Activated T-cell treated with anti-CD3 and anti-CD28 coated beads for 1 hour (primary cell): ENCODE measurements at places on chromosomes 12 and 14.

DNA sequence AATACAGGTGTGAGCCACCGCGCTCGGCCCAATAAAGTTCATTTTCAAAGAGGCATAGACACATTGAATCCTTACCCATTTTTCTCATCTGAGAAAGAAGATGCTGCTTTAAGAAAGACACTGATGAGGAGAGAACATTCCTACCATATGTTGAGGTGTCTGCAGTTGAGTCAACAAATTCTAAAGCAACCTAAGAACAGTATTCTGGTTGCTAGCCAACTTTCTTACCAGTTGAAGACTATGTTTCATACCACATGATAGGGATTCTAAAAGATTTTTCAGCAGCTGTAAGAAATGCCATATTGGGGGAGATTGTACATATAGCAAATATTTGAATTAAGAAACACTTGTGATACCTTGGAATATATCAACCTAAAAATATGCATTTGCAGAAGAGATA, 160.1 kb downstream of the SRGAP1 start:
- DNase-seq, result no peak

- DNase-seq, result no peak
Observed at GRCh38 chr14:102734436-102734835, 42.8 kb upstream of the TRAF3 start.

DNA sequence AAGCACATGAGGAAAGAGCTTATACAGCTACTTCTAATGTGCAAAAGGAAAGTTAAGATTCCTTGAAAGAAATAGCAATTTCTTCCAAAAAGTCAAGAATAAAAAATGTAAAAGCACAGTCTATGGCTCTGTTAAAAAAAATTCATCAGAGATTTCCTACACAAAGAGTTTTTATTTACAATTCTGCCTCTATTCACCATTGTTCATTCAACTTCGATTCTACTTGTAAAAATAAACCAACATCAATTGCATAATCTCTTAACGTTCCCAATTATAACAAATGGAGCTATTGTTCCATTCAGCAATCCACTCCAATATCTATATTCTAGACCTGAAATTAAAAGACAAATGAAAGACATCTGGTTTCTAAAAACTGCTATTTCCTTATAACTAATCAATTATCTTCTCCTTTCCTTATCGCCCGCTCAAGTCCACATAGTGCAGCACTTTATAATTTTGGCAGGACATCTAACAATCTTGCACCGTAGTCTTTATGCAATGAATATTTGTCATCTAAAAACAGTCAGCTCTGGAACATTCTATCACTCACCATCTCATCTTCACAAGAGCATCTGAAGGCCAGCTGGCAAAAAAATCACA, 6.2 kb downstream of the EIF2S3B start:
- DNase-seq, result no peak

DNA sequence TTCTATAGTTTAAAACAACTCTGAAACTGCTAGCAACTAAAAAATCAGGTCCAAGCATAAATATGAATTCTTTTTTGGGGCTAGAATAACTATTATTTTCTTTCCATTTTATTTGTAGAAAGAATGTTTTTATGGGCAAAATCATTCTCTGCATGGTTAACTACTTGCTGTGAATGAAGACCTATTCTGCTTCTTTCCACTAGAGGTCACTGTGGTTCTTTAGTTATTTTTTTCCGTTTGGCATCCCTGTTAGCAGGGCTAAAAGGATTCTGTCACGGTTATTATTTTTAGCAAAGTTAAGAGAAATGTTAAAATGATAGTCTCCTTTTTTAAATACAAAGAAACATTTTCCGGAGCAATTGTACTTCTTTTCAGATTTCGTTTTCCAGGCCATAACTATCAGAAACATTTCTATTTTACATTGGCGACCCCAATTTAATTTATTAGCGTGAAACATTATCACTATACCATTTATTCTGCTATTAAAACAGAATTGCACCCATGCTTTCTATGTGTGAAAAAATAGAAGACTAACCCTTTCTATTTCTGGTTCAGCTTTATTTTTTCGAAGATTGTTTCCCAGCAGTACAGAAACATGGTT, 404.8 kb downstream of the ATP23 start:
- no peak for DNase-seq

DNA sequence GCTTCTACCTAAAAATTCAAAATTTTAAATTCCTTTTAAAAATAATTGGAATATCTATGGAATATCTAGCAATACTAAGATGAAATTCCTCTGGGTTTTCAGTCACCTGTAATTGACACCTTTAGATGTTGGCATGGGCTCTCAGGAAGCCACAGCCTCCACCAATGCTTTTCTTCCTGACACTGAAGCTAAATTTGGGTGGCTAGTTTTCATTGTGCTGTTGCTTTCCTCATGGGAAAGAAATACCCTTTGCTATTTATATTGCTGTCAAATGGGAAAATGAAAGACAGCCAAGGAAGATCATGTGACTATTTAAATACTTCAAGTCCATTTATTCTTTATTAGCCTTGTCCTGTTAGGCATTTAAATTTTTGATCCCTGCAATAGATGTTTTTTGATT, 313.0 kb downstream of the NAV3 start:
- DNase-seq, result no peak

GRCh38 chr14:51726166-51726899, 74.6 kb downstream of the FRMD6 start:
- no peak for DNase-seq

DNA sequence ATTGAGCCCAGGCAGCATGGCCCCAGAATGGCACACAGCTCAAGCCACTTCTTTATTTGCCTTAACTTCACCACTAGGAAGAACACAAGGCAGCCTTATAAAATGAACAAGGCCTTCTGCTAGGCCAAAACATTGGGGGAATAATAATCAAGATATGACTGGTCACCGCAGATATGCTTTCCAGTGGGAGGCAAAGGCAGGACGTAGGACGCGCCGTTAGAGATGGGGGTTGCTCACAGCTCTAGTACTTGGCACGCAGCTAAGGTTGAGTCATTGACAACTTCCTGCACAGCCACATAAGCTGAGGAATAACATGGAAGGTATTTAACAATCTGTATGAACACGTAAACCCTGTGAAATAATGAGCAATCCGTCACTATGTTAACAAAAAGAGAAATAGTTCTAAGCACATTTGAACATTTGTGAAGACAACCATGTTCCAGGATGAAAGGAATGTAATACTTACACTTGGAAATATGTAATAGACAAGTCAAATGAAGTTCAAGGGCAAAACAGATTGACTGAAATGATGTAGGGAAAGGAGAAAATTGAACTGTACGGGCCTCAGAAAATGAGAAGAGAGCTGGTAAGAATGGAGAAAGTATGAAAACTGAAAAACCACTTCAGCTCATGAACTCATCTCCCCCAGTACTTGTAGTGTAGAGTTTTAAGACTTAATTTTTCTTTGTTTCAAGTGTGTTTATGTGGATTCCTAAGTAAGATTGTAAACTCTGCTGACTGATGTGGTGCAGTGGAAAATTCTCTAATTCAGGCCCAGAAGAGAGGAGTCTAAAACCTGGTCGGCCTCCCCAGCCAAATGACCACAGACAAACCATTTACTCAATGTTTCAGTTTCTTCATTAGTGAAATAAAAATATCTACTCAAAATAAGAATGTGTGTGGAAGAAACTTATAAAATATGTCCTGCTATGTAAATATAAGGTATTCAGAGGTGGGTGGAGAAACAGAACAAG, 59.3 kb upstream of the CCDC91 start:
- no peak for DNase-seq

DNA sequence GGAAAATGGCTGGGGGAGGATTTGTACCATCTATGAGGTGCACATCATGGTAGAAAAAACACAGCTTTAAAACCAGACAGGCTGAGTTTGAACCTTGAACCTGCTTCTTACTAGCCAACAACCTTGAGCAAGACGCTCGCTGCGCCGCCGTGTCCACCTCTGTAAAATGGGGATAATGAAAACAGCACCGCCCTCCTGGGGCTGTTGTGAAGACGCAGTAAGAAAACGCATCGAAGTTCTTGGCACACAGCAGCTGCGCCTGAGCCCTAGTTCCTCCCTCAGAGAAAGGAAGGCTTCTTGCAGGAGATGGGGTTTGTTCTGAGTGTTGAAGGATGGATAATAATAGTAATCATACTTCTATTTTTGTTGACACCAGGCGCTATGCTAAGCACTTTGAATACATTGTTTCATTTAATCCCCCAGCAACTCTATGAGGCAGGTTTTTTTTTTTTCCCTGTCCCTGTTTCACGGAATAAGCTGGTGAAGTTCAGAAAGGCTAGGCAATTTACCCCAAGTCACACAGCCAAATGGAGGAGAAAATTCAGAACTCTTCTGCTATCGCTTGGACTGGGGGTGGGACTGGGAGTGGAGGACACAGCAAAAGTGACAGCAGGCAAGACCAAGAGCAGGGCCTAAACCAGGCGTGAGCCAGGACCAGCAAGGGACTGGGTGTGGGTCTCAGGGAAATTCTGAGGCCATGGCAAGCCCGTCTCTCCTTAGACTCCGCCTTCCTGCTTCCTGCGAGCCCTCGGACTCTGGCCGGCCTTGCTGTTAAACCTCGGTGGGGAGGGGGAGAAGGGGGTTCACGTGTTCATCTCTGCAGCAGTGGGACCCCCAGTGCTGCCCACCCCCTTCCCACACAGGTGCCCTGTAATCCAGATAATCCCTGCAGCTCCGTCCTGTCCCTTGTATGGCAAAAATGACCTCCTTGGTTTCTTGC, 97.5 kb downstream of the LRRC74A start:
- DNase-seq, result no peak

DNA sequence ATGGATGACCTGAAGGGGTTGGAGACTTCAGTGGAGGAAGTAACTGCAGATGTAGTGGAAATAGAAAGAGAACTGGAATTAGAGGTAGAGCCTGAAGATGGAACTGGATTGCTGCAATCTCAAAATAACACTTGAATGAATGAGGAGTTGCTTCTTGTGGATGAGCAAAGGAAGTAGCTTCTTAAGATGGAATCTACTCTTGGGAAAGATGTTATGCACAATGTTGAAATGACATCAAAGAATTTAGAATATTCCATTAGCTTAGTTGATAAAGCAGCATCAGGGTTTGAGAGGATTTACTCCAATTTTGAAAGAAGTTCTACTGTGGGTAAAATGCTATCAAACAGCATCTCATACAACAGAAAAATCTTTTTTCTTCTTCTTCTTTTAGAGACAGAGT, 186.4 kb upstream of the PRKD1 start:
- no peak for DNase-seq

- no peak for DNase-seq
Observed at GRCh38 chr12:108914121-108914531, 34.2 kb downstream of the DAO start.
